Skin of body (tissue), 3 donors: ENCODE measurements at places on chromosomes 13 and 19. TPM values are rescaled to one million over a fixed set of nuclear protein-coding genes. Genes with fewer than 3 reads are reported as not detected.
A peak's percentile ranks its signal among the peaks of the same experiment; 100 is the strongest.

GRCh38 chr19:4624301-4624700 is 15.0 kb upstream of the TNFAIP8L1 start:
- DNase-seq, result no peak

Gene INSL3
- not detected for total RNA-seq

- DNase-seq, result no peak
These were observed 65.4 kb downstream of the VWA8 start for GRCh38 chr13:41895478-41895877.

DNA sequence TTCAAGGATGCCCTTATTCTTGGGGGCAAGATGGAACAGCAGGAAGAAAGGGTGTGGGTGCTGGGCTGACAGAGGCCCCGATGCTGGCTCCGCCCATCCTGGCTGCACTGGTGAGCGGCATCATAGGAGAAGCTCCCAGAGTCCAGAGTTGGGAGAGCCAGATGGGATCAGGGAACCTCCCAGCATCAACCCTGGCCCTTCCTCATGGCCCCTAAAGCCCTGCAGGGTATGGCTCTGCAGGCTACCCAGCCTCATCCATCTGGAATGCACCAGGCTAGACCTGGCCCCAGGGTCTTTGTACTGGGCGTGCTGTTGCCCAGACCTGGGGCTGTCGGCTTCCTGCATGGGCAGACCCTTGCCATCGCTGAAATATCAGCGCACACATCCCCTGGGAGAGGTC is 7.9 kb upstream of the ELL start:
- DNase-seq, result no peak

Gene FUT1
- total RNA-seq, result 2.9 TPM

Gene ZNF253
- total RNA-seq, result 9.5 TPM

DNA sequence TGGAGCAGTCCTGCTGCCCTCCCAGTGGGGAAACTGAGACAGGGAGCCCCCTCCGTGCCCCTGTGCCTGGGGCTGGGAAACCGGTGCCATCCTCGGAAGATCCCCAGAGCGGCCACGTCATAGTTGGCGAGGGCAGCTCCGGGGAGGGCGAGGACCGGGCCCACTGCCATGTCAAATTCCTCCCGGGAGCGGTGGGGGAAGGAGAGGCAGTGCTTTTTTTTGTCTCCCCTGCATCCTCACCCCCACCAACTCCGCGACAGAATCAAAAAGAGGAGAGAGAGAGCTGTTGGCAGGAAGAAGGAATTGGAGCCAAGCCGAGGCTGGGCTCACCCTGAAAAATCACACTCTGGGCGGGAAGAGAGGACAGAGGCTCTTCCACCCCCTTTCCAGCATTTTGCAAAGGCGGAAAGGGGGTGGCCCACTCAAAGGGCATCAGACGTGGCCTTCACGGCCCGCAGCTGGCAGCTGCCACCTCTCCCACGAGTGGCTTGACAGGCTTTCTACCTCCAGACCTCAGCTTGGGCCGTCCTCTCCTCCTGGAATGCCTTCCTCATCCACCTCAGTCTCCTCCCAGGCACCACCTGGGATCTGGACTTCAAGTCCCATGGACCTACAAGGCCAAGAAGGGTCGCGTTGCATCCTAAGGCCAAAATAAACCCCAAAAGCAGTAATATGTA is 19.6 kb upstream of the NFIC start:
- peak; percentile 41 for DNase-seq

Gene SPART
- total RNA-seq, result 64.0 TPM

Gene COL5A3
- 51.3 TPM for total RNA-seq

Gene ZNF547
- 3.3 TPM for total RNA-seq

DNA sequence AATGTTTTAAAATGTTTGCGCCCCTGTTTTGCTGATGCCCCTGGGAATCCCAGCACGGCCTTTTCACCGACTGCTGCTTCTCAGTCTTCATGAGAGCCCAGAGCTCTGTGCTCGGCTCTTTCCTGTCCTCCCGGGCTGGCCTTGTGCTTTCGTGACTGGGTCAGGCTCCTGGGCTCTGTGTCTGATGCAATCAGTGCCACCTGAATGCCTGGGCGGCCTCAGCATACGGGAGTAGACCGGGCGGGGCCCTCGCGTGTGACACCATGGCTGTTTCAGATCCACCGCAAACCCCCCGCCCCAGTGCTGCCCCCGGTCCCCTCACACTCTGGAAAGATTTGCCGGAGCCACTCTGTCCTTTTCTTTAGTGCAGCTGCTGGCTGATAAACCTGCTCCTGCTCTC is 21.4 kb downstream of the PABPC3 start:
- DNase-seq, result no peak

DNA sequence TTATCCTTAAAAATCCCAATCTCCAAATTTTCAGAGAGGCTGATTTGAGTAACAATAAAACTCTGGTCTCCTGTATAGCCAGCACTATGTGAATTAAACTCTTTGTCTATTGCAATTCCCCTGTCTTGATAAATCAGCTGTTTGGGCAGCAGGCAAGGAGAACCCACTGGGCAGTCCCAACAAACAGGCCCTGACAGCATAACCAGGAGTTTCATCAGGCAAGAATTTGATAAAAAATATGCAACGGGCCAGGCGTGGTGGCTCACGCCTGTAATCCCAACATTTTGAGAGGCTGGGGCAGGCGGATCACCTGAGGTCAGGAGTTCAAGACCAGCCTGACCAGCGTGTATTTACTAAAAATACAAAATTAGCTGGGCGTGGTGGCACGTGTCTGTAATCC is 42.1 kb downstream of the STK24 start:
- DNase-seq, result no peak

DNA sequence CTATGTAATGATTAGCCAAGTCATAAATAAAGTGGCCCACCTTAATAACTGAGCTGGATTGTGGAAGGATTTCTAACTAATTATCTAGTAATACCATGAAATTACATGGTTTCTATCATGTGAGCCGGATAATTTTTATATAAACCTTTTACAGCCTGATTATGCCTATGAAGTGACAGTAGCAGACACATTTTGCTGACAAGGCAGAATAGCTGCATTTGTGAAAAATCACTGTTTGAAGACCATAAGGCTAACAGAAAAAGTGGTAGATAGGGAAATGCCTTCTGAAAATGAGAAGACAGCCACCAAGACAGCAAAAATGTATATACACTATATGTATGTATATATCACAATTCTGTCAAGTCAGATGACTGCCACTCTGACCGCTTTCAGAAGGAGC is 27.1 kb downstream of the SLITRK5 start:
- DNase-seq, result no peak

GRCh38 chr13:112247471-112248405 is 128.4 kb upstream of the SPACA7 start:
- no peak for DNase-seq

GRCh38 chr19:41528106-41528505 is 47.9 kb upstream of the CEACAM21 start:
- DNase-seq, result no peak

GRCh38 chr19:34276614-34277013 is 22.3 kb downstream of the GARRE1 start:
- no peak for DNase-seq

- no peak for DNase-seq
These were observed 217.9 kb upstream of the RXFP2 start for GRCh38 chr13:31521435-31521834.

DNA sequence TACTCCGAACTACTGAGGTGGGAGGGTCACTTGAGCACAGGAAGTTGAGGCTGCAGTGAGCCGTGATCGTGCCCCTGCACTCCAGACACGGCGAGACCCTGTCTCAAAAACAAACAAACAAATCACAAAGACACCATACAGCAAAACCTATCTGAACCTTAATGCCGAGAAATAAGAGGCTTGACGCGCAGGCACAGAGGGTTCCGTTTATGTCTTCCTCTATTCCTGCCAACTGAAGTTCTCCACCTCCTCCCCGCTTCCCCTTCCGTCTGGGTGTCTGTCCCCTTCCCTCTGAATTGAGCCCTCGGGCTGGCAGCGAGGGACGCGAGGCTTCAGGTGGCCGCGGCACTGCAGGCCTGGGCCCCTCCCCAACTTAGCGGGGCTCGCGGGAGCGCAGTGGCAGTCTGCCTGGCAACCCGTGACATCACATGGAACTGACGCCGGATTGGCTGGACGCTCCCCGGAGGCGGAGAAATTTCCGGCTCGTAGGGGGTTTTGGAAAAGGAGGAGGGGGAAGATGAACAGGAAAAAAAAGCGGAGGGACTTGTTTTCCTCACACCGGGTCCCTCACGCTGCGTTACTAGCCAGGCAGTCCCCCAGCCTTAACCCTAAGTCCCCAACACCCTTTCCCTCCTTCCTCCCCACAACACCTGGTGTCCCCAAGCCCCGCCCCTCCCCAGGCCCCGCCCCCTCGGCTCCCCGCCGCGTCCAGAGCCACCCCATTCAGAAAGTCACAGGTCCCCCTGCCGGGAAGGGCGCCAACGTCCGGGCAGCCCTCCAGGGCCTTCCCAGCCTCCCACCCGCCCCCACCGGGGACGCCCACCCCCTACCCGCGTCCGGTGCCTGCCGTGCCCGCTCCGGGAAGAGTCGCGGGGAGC is 1.1 kb upstream of the MYBPC2 start:
- DNase-seq, result peak; percentile 73

DNA sequence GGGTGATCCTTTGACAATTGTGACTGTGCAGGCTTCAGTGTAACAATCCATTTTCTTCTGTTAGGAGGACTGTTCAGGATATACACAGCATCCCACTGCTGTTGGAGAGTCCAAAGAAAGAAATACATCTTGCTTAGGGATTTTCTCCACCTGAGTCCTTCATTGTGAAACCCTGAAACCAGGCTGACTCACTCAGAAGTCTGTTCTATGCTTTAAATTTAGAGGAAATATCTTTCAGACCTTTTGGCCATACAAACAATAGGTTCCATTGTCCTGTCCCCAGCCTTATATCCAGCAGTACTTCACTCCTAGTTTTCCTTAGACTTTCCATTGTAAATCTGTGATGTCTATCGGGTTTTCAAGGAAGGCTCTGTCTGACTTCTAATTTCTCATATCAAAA is 379.1 kb downstream of the SUCLA2 start:
- DNase-seq, result no peak

DNA sequence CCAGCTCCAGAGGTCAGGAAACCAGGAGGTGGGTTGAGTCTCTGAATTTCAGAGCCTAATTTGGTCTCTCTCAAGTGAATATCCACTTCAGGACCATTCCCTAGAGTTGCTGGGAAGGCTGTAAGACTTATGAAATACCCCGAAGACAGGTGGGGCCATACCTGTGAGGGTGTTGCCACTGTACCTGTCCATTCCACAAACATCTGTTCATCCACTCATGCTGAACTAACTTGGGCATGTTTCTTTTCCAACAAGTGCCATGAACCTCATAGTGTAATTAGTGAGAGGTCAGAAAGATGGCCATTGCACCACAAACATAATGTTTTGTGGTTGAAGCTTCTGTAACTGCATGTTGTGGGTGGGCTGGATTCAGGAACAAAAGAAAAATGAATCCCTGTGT is 7.8 kb downstream of the ILF3 start:
- no peak for DNase-seq

- no peak for DNase-seq
These were observed 299.3 kb downstream of the UQCRFS1 start for GRCh38 chr19:28913626-28914025.

Gene ABHD13
- total RNA-seq, result 10.6 TPM

Gene HTR2A
- total RNA-seq, result 0.69 TPM

- DNase-seq, result no peak
These were observed 503.9 kb downstream of the GPC5 start for GRCh38 chr13:91902291-91902690.

DNA sequence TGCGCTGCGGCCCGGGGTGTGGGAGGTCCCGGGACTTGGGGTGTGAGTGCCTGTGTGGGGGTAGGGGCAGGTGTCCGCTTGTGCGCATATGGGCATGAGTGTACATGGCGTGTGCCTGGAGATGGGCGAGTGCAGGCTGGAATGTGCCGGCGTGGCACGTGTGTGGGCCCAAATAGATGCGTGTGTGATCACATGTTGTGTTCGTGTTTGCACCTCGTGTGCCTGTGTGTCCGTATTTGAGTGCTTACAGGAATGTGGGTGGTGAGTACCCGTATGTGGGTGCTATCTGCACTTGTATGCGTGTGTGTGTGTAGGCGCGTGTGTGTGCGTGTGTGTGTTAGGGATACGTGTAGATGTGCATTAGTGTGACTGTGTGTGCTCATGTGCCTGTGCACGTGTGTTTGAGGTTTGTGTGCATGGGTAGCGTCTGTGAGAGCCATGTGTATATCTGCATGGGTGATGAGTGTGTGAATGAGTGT is 3.4 kb downstream of the ZNF536 start:
- DNase-seq, result no peak

DNA sequence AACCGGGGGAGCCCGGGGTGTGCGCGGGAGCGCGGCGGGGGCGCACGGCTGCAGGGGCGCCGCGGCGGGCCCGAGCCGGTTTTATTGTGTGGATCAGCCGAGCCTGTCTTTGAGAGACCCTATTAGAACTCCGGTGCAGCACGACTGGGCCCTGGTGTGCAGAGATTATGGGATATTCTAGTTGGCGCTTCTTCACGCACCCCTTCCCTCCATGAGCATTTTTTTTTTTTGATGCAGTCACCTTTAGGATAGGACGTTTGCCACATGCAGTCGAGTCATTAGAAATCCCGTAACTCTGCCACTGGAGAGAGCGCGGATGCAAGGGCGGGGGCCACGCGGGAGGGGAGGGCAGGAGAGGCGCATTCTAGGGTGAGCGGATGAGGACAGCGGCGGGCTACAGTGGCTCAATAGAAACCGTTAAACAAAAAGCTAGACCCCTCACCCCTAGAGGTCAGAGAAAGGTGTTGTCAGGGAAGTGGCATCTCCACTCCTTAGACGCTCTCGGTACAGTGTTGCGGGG is 3.7 kb downstream of the FGF9 start:
- DNase-seq, result no peak

DNA sequence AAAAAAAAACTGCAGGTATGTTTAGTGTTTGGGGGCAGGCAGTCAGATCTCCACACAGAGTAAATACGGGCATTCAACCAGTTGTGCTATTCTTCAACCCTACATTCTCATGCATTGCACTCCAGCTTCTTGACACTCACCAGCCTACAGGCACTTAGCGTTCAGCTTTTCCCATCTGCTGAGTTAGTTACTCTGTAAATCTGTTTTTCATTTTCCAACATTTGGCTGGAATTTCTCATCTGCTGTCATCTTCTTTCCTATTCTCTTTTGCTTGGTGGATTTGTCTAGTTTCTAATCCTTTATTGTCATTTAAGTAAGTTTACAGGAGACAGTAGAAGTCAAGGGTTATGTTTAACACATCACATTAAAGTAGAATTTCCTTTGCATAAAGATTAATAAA is 1318.9 kb downstream of the OLFM4 start:
- peak; percentile 75 for DNase-seq

DNA sequence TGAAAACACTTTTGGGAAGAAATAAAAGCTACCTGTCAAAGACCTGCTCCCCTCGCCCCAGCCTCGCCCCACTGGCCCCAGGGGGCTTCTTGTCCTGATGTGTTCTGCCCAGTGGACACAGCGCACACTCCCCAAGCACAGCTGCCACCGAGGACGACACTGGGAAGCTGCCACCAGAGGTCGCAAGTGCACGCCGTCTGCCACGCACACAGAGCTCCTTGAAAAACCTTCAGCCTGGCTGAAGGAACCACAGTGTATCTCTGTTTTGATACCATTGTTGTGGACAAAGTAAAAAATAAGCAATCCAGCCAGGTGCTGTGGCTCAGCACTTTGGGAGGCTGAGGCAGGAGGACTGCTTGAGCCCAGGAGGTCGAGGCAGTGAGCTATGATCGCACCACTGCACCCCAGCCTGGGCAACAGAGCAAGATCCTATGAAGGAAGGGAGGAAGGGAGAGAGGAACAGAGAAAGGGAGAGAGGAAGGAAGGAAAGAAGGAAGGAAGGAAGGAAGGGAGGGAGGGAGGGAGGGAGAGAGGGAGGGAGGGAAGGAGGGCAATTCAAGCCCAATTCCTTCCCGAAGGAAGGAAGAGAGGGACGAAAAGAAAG is 57.3 kb downstream of the CEBPG start:
- peak; percentile 55 for DNase-seq

GRCh38 chr13:111451402-111451801 is 131.0 kb downstream of the TEX29 start:
- no peak for DNase-seq

- no peak for DNase-seq
These were observed 14.1 kb upstream of the MYH14 start for GRCh38 chr19:50189331-50189730.
